ENCODE measurements at places on chromosomes 12 and 14. TPM values are rescaled to one million over a fixed set of nuclear protein-coding genes. Genes with fewer than 3 reads are reported as not detected.
A peak's percentile ranks its signal among the peaks of the same experiment; 100 is the strongest.

GRCh38 chr14:28785096-28785952, 18.7 kb downstream of the FOXG1 start:
- DNase-seq = no peak

DNA sequence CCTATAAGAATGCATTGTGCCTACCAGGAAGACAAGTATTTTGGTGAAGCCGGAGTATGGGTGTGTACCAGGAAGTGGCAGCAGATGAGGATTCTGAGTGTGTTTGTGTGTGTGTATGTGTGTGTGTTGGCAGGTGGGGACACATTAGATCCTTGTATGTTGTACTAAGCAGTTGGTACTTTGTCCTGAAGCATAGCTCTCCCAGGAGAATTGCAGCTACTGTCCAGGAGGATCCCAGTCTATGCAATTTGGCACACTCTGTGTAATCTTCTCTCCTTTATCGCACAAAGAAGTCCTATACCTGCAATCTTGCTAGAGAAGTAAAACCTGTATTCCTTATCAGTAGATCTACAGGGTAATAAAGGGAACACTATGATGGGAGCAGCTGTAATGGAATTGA, 276.5 kb downstream of the PAWR start:
- DNase-seq = no peak

- DNase-seq = no peak
These were observed 112.9 kb downstream of the TSPAN9 start for GRCh38 chr12:3190101-3190500.

DNA sequence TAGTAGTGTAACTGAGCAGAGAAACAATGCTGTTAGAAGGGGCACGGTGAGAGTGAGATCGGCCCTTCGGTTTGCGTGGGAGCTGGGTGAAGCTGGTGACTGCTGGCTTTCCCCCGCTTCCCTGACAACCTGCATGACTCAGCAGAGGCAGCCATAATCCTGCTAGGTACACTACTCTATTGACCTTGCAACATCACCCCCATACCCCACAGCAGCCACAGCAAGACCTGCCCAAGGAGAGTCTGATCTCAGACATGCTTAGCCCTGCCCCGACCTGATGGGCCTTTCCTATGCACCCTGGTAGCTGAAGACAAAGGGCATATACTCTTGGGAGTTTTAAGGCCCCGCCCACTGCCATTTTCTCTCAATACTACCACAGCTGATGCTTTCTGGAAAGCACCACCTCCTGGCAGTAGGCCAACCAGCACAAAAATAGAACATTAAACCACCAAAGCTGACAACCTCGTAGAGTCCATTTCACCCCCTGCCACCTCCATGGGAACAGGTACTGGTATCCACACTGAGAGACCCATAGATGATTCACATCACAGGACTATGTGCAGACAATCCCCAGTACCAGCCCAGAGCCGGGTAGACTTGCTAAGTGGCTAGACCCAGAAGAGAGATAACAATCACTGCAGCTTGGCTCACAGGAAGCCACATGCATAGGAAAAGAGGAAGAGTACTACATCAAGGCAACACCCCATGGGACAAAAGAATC, 75.9 kb upstream of the RGS6 start:
- no peak for DNase-seq

The RPL10L gene
- not detected for polyA plus RNA-seq

DNA sequence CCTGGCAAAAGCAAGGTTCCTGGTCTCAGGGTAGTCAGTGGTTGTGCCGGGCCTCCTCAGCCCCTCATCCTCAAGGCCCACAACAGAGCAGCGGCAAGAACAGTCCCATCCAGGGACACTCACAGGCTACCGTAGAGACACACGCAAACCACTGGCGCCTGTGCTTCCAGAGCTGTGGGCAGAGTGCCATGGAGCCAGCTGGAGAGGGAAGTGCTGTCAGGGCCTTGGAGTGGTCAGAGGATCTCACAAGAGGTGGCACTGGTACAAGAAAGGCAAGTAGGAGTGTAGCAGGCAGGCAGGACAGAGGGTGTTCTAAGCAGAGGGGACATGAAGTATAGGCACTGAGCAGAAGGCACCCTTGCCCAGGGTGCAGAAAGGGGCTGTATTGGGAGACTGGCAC, 34.6 kb downstream of the ANKRD9 start:
- DNase-seq = peak; percentile 75

DNA sequence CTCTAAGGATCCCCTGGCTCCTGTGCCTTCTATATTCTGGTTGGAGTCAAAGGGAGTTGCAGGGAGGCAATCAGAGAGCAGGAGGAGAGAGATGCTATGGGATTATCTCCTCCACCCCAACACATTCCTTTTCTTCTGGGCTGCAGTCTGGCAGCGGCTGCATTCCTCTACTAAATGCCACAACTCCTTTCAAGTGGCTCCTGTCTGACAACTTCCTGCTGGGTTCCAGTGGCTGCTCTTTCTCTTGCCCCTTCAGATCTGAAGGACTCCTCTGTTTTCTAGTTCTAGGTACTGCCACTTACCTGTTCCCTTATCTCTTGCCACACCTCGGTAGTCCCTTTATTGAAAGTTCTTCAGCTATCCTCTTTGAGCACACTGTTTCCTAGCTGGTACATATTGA, 425.0 kb downstream of the SNAPC1 start:
- DNase-seq = no peak

The PTCSC3 gene
- 4.5 TPM for polyA plus RNA-seq

- DNase-seq = no peak
These were observed 123.5 kb upstream of the KITLG start for GRCh38 chr12:88703790-88704189.

GRCh38 chr14:79525416-79525815, 685.9 kb downstream of the DIO2 start:
- no peak for DNase-seq

DNA sequence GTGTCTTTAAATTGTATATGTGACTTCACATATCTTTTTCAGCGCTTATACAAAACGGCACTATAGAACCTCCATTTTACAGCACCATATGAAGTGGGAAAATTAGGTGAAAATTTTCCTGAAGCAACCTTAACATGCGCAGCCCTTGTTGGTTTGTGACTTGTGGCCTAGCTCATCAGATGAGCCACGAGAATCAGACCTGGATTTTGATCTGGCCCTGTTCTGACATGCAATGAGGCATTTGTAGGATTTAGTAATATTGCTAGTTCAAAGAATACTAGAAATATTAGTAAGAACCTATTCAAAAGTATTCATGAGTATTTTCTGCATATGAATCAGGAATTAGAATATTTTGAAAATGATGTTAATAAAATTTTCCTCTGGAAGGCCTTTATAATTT, 2.9 kb downstream of the CDKN1B start:
- DNase-seq = no peak
